NCI-H2081 (cell line): ENCODE measurements at places on chromosomes 5 and 9.

DNA sequence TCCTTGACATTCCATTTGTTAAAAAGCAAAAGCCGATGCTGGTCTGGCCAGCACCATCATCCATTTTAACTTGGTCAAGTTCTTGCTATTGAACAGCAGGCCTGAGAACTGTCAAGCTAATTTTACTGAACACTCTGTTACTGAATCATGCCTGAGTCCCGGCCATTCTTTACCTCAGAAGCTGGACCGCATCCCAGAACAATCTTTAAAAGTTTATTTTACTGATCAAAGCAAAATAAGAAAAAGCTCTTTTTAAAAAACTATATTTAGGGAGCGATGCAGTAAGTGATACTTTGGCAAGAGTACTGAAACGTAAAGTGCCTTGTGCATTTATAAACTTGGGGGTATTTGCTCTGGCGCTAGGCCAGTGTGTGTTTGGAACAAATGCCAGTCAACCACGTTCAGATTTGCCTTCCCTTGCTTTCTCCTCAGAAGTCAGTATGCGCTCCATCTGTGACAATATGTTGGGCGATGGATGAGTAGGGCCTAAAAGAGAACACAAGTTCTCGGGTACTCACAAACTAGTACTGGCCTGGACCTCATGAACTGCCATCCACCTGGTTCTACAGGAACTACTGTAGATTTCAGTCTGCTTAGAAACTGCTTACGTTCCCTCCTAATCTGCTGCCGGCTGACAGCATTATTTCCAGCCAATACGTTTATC, 161.9 kb downstream of the MAPKAP1 start:
- DNase-seq, result peak; percentile 52

DNA sequence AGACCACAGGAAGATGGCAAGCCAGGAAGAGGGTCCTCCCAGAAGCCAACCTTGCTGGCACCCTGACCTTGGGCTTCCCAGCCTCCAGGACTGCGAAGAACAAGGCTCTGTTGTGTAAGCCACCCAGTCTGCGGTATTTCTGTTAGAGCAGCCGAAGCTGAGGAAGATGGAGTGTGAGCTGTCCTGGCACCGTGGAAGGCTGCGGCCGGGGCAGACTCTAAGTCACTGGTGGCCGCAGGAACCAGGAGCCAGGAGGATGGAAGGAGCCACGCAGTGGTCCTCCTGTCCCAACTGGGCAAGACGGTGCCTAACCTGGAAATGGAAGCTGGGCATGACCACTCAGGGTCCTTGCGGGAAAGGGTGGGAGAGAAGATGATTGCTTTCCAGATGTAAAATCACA, 89.1 kb downstream of the ZNF354C start:
- no peak for DNase-seq

DNA sequence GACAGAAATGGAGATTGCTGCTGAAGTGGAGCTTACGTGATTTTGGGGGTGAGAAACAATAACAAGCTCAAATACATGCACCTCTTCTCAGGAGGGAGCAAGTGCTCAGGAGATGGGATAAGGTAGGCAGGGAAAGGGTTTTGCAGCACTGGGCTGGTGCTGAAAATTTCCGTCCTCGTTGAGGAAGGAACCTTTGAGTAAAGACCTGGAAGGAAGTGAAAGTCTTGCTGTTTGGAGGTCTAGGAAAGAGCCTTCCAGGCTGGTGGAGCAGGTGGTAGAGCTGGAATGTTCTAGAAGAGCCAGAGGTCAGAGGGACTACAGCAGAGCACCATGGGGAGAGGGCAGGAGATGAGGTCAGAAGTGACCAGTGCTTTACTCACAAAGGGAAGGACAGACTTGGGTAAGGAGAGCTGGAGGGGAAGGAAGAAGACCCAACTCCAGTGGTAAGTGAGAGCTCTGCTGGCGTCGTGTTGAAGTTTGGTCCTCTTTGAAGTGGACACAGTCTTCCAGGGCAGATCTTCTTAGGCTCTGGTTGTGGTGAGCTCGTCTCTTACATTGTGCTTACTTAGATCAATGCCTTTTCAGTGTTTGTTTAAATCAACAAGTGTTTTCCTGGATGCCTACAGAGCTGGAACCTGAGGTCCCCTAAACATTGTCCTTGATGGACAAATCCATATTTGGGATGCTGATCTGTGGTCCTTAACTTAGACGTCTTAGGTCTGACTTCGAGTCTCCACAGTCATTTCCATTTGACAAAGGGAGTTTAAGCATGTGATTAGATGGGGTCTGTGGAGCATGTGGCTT, 21.0 kb downstream of the ANKRD33B start:
- no peak for DNase-seq

DNA sequence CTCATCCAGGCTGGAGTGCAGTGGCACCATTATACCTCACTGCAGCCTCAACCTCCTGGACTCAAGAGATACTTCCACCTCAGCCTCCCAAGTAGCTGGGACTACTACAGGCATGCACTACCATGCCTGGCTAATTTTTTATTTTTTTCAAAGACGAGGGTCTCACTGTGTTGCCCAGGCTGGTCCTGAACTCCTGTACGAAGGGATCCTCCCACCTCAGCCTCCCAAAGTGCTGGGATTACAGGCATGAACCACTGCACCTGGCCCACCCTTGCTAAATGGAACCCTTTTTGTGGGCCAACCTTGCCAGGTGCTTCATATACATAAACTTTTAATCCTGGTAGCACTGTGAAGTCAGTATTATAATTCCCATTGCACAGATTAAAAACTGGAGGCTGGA, 1.0 kb downstream of the GRHPR start:
- DNase-seq, result no peak

DNA sequence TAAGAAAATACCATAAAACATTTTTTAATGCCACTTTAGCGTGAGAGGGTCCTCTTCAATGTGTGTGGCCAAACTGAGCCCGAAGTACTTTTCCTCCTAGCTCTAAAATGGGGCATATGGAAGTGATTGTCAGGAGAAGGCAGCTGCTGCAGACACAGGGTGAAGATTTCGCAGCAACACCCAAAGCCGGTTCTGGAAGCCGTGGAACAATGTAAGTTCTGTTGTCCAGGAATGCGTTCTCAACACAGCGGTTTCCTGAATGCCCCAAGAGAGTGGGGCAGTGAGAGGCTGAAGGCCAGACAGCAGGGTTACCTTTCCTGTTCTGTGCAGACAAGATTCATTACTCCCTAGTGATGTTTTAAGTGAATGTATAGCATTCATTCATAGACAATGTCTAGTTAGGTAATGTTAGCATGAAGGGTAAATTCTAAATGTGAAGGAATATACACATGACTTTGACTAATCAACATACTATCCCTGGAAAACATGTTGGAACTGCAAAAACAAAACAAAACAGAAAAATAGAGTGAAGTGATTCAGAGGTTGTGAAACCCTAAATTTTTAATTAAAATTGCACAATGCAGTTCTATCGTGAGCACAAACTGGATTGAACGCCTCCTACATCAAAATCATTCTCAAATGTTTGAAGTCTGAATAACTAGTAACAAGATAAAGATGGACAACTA, 197.0 kb upstream of the SEMA6A start:
- no peak for DNase-seq

DNA sequence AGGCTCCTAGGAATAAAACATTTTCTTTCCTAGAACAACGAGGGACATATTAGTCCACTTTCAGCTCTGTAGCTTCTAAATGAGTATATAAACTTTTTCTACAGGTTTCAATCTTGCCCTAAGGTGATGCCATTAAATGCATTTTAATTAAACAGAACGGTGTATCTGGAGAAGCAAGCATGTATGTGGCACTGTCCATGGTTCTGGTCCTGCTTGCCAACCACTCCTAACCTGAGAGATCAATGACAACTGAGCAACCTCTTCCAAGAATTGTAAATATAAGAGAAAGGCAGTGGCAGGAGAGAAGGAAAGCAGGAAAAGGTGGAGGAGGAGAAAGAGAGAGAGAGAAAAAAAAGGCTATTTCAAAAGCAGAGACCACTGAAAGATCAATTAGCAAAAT, 95.6 kb upstream of the SPOCK1 start:
- DNase-seq, result no peak
